Stimulated activated CD4-positive, alpha-beta T cell treated with anti-CD3 and anti-CD28 coated beads, Interleukin-2, amount 100 ng/mL, for 24 hours (primary cell): ENCODE measurements at places on chromosomes 4 and X.
A peak's percentile ranks its signal among the peaks of the same experiment; 100 is the strongest.

DNA sequence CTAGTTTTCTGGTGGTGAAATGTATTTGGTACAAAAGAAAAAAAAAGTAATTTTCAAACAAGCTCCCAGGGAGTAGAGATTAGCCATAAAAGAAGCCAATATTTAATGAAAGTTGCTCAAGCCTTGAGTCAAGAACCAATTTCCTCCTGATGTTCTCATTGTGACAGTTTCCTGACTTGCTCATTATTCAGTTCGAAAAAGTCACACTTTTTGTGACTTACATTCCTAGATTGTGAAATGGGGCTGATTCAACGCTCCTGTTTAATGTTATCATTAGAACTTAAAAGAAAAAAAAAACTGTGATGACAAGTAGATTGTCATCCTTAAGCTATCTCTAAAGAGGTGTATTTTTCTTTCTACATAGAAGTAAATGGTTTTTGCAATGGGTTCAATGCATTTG lies 122.6 kb upstream of the BMPR1B start:
- no peak for DNase-seq

DNA sequence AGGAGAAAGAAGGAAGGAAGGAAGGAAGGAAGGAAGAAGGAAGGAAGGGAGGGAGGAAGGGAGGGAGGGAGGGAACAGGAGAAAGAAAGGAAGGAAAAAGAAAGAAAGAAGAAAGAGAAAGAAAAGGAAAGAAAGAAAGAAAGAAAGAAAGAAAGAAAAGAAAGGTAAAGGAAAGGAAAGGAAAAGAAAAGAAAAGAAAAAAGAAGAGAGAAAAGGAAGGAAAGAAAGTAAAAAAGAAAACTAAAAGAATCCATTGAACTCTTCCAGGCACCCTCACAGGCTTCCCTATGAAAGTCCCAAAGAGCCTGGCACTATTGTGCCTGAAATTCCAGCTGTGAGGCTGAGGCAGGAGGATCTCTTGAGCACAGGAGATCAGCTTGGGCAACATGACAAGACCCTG lies 11.5 kb downstream of the ABCG2 start:
- DNase-seq, result no peak

GRCh38 chr4:127844601-127845116 lies 36.0 kb upstream of the PLK4 start:
- no peak for DNase-seq

DNA sequence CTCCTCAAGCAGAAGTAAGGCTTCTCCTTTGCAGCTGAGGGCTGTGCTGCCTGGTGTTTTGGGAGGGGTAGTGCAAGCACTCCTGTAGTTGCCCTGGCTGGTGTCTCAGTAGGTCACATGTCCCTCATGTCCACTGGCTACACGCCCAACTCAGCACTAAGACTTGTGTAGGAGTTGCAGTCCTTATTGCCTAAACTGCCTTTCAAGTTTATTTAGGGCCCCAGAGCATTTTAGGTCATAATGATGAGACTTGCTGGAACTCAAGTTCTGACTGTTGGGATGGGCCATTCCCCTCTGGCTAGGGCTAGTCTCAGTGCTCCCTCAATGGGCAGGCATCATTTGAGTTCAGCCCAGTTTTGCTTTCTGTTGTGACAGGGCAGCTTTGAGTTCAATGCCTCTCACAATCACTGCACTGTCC lies 44.1 kb downstream of the PPM1K start:
- no peak for DNase-seq

DNA sequence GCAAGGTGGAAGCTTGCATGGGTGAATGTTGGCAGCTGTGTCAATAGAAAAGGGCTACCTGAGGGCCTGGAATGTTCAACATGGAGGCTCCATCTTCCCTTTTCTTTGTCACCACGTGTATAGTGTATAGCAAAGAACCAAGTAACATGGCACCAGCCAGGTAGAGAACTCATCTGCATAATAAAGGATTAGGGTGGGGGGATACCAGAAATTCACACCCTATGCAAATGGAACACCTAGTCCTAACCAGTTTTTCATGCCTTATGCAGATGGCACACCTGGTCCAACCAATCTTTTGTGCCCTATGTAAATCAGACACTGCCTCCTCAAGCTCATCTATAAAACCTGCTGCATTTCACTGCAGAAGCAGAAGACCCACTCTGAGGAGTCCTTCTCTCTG lies 169.6 kb upstream of the GLRA2 start:
- DNase-seq, result no peak

- no peak for DNase-seq
Measured at GRCh38 chr4:16196482-16197393, 29.5 kb downstream of the TAPT1 start.

DNA sequence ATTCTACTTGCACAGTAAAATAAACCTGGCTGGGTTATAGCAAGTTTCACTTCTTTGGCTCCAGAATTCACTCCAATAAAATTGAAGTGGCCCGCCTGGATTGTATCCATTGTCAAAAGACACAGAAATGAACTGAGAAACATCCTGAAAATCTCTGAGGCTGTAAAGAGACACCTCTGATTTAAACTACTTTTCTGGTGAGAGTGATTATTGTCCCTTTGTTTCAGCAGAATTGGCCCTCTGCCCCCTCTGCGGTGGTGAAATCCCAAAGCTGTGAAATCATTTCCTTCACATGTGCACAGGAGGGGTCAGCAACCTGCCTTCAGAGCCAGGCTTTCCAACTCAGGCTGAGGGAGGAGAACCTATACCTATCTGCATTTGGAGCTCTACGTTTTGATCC lies 23.0 kb downstream of the GAB3 start:
- DNase-seq, result no peak

DNA sequence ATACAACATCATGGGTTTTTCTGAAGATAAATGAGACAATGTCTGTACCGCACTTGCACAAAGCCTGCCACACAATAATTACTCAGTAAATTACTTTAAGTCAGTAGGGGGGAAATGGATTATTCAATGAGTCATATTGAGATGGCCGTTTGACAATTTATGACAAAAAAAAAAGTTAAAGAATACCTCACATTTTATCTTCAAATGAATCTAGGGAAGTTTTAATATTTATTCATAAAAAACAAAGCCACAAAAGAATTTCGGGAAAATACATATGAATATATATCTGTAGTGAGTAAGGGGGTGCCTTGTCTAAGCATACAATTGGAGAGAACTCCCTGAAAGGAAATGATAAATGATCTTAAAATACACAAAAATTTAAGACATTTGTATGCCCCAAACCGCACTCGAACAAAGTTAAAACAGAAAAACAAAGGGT lies 197.0 kb upstream of the SLC7A11 start:
- DNase-seq, result no peak

DNA sequence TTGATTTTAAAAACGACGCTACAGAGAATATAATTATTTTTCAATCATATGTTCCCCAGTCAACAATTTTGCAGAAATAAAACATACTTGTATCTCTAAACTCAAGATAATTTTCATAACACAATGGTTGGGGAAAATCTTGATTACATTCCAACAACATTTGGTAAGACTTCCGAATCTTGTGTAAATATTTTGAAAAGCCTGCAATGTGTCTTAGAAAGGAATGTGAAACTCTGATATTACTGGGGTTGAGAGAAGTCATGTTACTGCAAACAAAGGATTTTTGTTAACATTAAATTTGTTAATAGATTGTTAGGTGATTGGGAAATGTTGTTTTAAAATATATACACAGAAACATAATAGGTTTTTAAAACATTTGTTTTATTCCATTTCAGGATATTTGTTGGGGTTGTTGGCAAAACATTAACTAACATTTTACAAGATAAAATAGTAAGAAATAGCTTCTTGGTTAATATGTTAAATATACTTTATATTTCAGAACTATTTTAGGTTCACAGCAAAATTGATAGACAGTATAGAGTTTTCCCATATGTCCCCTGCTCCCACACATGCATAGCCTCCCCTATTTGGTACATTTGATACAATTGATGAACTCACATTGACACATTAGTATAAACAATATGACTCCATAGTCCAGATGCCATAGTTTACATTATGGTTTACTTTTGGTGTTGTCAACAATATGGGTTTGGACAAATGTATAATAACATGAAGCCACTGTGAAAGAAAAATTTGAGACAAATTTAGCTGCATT lies 218.6 kb upstream of the FAM47A start:
- DNase-seq, result no peak

GRCh38 chrX:101799387-101799786 lies 132.4 kb downstream of the ZMAT1 start:
- DNase-seq, result peak; percentile 82

- no peak for DNase-seq
Measured at GRCh38 chr4:16083241-16084191, at the start of gene PROM1. PROM1 (minus strand) TSS chr4:16084023; CDS start chr4:16075906, 8,117 bp downstream.

DNA sequence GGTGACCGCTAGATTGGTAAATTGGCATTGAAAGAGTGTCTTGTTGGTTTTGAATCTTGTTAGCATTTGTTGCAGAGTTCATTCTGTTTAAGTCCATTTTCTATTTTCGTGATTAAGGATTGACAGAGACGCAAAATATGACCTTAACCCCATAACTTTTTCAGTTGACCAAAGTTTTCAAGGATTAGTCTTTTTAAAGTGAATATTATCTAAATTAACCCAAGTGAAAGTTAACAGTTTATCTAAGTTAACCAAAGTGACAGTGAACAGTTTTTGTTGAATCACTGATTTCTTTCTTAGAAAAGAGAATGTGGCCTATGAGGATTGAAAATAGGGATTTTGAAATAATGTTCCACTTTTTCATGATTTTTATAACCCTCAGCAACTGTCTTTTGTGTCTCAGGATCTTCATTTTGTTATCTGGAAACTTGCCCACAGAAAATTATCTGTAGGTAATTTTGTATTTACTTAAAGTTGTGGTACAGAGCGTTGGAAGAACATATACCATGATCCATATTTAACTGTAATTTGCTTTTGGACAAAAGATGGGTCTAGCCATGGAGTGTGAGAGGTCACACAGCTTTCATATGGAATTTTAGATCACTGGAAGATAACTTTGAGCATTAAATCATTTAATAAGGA lies 3.3 kb downstream of the CPEB2 start:
- DNase-seq, result no peak

DNA sequence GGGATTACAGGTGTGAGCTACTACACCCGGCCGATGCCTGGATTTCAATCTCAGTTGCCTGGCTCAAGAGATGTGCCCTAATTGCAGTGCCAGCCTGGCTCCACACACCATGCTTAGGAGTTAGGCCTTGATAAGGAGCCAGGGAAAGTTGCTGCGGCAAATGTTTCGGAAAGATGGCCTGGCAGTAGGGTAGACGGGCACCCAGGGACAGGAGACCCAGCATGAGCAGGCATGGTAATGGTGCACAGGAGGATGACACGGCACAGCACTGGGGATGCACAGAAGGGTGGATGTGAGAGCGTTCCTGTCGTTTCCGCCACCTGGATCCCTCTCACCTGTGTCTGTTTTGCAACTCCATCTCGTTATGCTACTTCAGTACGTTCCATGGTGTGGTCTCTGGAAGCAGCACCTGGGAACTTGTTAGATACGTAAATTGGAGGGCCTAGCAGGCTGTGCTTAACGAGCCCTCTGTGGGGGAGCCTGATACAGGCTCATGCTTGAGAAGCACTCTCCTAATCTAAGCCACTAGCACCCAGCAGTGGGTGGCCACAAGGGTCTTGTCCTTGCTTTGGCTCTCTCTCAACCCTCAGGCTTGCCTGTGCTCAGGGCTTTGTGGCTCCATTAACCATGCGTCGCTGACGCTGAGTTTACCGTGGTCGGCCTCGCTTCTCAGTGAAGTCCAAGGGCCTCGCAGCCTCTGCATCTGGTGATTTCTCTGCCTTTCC lies 20.3 kb downstream of the RNF4 start:
- DNase-seq, result no peak

- no peak for DNase-seq
Measured at GRCh38 chr4:173057442-173057841, 111.2 kb upstream of the GALNT7 start.

DNA sequence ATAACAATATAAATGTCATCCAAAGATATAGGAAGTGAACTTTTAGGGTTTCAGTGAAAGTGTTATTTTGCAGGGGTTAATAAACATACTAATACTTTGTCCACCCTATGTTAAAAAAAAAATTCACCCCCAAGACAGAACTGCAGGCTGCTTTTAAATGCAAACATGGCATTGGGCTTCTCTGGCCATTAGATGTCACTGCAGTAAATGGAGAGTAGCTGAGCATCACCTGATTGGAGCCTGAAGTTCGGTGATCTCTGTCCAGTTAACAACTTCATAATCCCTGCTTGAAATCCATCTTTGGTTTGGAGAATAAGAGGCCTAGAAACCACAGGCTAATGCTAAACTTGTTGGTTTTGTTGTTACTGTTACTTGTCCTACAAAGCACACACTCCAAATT lies 18.7 kb downstream of the SLC25A43 start:
- no peak for DNase-seq

DNA sequence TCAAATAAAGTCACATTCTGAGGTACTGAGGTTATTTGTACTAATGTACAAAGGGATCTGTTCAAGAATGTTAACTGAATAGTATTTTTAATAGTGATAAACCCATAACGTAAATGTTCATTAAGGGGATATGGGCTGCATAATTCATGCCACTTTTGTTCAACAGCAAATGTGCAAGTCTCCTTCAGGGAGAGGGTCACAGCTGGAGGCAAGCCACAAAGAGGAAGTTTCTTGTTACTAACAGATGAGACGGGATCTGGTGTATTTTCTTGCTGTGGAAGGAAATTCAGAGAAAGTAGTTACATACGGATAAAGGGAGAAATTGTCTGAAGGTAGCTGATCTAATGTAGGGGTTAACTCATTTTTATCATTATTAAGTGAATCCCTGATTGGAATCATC lies 10.0 kb downstream of the ZFP42 start:
- no peak for DNase-seq

- no peak for DNase-seq
Measured at GRCh38 chr4:24175707-24176106, 285.9 kb upstream of the PPARGC1A start.

DNA sequence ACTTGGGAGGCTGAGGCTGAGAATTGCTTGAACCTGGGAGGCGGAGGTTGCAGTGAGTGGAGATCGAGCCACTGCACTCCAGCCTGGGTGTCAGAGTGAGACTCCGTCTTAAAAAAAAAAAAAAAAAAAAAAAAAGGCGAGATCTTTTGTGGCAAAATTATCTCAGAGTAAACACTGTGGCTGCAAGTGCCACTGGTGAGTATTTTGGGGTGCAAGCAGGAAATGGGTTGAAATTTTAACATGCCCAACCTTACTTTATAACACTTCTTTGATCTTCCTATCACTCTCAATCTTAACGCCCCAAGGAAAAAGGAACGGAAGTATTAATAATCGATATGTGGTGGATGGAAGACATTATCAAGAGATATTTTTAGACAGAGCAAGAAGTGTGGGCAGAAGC lies 32.1 kb downstream of the SLC34A2 start:
- no peak for DNase-seq
